Heart right ventricle (tissue), 16 donors: ENCODE measurements at places on chromosomes 11 and 22. TPM values are rescaled to one million over a fixed set of nuclear protein-coding genes. Genes with fewer than 3 reads are reported as not detected.
A peak's percentile ranks its signal among the peaks of the same experiment; 100 is the strongest.

- DNase-seq, result no peak
Measured at GRCh38 chr11:8321876-8322275, 58.2 kb upstream of the LMO1 start.

DNA sequence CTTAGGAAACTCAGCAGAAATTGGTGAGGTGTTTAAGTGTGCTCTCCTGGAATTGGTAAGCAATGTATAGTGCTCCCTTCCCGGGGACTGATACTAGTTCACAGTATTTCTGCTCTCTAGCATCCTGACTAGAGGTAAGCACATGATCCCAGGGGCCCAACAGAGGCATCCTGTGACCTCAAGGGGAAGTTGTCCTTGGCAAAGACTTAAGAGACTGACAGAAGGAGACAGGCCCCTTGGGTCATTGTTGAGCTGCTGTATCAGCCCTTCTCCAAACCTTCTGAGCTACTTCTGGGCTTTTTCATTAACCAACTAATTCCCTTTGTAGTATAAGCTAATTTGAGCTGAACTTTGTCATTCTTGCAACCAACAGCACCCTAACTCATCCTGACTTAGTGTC is 4.3 kb upstream of the TBC1D22A start:
- no peak for DNase-seq

GRCh38 chr22:21682385-21683175 is 16.8 kb downstream of the PPIL2 start:
- no peak for DNase-seq

DNA sequence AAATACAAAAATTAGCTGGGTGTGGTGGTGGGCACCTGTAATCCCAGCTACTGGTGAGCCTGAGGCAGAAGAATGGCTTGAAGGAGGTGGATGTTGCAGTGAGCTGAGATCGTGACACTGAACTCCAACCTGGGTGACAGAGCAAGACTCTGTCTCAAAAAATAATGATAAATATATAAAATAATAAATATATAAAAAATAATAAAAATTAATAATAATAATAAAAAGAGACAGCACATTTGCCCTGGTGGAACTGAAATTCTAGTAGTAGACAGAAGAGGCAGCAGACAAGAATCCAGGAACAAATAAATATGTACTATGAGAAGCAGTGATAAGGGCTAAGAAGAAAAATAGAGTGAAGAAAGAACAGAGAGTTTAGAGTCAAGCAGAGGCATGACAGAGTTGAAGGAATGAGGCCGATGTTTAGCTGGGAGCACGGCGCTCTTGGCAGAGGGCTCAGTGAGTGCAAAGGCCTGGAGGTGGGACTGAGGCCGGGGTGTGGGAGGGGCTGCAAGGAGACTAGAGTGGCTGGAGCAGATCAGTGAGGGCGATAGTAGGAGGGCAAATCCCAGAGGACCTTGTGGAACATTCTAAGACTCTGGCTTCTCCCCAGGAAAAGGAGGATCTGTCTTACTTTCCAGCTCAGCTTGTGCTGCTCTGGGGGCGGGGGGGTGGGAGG is 410.3 kb downstream of the MN1 start:
- DNase-seq, result peak; percentile 58

GRCh38 chr22:47002692-47003091 is 240.2 kb downstream of the TBC1D22A start:
- DNase-seq, result no peak

- no peak for DNase-seq
Measured at GRCh38 chr22:46172522-46173110, 22.3 kb downstream of the PPARA start.

DNA sequence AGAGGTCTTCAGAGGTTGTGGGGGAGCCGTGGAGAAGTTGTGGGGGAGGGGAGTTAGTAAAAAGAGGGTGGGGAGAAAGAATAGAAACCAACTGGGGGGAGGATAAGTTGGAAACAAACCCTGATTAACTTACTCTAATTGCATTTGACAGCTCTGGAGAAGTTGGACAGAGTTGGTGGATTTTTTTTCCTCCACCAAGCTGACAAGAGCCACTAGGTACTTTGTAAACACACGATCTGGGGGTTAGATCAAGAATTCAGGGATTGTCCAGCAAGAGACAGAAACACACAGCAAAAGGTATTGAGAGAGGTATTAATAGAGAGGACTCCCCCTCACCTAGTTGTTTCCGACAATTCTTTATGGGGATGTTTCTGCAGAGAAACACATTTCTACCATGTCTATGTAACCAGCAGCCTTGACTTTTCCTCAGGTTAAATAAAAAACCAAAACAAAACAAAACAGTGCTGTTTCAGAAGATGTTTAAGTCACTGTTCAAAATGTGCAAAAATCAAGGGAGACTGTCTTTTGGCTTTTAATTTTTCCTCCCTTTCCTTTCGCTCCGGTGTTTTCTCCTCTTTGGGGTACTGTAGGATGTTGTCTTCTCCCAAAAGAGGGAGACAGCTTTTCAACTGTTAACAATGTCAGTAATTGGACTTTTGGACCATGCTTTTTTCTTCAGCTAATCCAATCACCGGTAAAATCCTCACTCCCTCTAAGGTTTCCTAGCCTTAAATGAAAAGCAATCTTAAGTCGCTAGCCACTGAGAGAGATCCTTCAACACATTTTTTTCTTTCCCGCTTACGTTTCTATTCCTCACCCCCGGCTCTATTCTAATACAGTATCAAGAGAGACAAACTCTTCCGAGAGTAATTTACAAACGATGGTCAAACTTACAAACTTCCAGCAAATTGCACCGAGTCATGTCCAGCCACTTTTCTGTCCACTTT is 708 bp downstream of the MAML2 start:
- no peak for DNase-seq

DNA sequence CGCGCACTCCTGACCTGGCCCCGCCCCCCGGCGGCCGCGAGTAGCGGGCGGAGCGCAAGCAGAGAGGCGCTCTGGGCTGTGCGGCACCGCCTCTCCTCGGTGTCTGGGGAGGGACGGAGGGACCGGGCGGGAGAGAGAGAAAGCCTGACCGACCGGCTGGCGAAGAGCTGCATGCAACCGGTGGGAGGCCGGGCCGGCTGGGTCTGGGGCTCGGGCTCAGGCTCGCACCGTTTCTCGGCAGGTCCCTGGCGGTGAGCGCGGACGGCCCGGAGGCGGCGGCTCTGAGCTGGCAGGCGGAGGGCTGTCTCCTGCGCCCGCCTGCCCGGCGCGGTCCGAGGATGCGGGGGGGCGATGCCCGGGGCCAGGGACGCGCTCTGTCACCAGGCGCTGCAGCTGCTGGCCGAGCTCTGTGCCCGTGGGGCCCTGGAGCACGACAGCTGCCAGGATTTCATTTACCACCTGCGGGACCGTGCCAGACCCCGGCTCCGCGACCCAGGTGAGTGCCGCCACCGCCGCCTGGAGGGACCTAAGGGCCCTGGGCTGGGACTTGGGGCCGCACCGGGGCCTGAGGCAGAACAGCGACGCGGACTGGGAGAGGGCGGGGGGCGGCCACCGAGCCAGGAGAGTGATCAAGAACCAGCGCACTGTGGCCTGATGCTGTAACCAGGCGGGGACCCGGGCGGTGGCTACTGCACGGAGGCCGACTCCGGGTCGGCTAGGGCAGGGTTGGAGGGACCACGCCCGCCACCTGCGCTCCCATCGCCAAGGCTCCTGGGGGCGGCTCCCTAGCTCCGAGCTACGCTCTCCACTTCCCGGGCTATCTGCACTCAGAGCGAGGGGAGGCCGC is at the start of gene SYT9:
SYT9 (plus strand) TSS at position 69 of the 847 bp plus-strand sequence; CDS start at position 352, 283 bp downstream.
- peak; percentile 11 for DNase-seq

DNA sequence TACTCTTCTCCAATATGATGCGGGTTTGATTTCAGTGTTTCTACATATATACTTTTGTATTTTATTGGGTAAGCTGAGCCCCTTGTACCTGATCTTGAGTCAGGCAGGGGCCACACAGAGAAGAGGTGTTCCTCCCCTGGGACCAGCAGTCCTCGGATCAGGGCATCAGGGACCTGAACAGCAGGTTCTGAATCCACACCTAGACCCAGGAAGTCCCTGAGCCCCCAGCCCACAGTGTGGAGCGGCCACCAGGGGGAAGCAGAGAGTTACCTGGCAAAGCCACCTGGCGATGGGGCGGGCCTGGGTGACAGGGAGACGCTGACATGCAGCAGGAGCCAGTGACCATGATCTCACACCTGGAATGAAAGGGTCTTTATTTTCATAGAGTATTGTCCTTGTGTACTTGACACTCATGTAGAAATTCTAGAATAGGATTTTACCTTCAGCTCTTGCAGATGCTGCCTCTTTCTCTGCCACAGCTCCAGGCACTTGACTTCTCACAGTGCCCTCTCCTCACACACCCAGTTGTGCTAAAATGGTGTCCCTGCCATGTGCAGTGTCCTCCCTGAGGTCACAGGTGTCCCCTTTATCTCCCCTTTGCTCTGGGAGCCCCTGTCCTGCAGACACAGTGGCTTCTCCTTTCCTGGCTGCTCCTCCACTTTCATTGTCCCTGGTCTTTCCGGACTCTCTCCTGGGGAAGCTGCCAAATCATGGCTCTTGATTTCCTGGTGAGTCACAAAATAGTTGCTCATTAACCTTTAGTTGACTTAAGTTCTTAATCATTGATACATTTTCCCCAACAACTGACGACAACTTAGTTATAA is 48.5 kb downstream of the GGTLC2 start:
- no peak for DNase-seq

The C11orf97 gene
- polyA plus RNA-seq, result not detected

The OR52A1 gene
- polyA plus RNA-seq, result not detected

The PDGFB gene
- polyA plus RNA-seq, result 19.1 TPM

The OR52I1 gene
- polyA plus RNA-seq, result not detected

The IL18 gene
- polyA plus RNA-seq, result 1.3 TPM

The NAALAD2 gene
- 2.7 TPM for polyA plus RNA-seq

The CLCF1 gene
- 12.3 TPM for polyA plus RNA-seq

The OR4X1 gene
- polyA plus RNA-seq, result not detected
